Stimulated activated CD4-positive, alpha-beta T cell treated with anti-CD3 and anti-CD28 coated beads, Interleukin-1b, Interleukin-23, amount 100 ng/mL, for 1 hour (primary cell): ENCODE measurements at places on chromosomes 1 and 21.

GRCh38 chr1:147241934-147242448 lies 493 bp upstream of the CHD1L start:
- DNase-seq: no peak

DNA sequence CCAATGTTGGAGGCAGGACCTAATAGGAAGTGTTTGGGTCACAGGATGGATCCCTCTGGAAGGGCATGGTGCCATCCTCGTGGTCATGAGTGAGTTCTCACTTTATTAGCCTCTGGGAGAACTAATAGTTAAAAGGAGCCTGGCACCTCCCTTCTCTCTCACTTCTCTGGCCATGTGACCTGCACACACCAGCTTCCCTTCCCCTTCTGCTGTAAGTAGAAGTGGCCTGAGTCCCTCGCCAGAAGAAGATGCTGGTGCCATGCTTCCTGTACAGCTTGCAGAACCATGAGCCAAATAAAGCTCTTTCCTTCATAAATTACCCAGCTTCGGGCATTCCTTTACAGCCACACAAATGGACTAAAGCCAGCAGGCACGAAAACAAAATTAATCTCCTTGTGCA lies 23.6 kb downstream of the ACOT7 start:
- no peak for DNase-seq

DNA sequence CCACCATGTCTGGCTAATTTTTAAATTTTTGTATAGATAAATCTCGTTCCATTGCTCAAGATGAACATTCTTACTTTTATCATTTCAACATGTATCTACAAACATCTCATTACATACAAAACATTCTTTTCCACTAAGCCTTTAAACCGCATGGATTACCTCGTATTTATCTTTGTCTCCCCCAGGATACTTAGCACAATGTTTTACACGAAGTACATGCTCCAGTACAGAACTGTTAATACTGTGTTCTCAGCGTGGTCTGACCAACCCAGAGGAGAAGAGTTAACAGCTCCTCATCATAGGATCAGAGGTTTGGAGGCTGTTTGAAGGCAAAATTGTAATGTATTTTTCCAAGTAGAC lies 7.4 kb downstream of the PIK3C2B start:
- no peak for DNase-seq

DNA sequence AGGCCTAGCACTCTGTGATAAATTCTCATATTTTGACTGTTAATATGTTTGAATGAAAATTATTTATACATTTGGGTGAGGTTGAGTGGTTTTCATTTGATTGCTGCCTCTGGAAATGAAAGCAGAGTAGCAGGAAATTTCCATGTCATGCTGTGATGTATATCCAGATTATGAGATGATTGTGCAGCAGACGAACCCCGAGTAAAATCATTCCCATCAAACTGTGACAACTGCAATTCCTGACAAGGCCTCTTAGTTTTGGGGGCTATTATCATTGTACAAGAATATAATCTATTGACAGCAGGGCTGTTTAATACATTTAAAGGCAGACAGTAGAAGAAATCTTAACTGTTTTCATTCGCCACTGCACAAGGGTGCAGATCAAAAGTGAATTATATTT lies 134.8 kb downstream of the ATG4C start:
- DNase-seq: no peak

DNA sequence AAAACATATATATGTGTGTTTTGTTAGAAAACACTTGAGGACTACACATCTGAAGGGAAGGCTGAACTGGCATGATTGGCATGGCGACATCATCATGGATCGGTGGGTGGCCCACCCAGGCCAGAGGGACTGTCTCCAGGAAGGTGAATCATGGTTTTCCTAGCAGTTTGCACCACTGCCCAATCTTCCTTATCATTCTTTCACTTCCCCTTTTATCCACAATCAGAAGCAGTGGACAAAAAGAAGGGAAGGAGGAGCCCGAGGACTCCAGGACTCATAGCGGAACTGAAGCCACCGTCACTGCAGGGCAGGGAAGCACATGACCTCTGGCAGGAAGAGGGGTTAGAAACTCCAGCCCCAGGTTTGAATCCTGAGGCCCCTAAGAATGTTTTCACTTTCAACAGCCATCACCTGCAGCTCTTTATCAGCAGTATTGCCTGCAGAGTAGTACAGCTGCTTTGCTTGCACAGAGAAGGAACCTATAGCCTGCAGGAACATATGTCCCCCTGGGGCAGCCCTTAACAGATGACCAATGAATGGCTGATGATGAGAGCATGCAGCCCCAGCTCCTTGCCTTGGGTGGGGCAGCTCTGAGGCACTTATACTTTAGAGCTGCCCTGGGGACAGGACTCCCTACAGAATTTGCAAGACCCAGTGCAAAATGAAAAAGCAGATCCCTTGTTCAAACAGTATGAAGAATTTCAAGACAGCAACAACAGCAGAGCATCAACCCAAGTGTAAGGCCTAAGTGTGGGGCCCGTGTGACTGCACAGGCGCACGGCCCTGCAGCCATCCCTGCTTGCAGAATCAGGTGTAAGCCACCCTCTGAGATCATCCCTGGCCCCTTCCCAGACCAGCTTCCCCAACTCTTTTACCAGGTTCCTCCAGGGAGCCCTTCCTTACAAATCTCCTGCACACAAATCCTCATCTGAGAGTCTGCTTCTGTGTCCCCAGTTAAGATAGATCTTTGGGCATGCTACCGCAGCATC lies 241.8 kb upstream of the IRF2BP2 start:
- DNase-seq: no peak

GRCh38 chr21:41879190-41879998 lies at the start of gene PRDM15:
PRDM15 (minus strand) TSS chr21:41879344; CDS start chr21:41860363, 18,981 bp downstream.
- DNase-seq: peak; percentile 45

DNA sequence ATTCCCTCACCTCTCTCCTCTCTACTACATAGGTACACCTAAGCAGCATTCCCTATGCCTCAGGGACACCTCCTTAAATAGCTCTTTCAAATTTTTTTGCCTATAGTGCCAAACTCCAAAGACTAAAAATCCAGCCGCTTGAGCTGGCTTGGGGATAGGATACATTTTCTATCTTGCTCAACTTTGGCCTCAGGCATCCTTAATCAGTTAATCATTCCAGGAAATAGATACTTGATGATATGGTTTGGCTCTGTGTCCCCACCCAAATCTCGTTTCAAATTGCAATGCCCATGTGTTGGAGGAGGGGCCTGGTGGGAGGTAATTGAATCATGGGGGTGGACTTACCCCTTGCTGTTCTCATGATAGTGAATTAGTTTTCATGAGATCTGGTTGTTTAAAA lies 11.4 kb upstream of the PHGDH start:
- DNase-seq: no peak

- DNase-seq: no peak
Observed at GRCh38 chr1:153631047-153632022, 2.5 kb upstream of the CHTOP start.
